ENCODE measurements at places on chromosomes 5 and 9. TPM values are rescaled to one million over a fixed set of nuclear protein-coding genes. Genes with fewer than 3 reads are reported as not detected.

- DNase-seq: no peak
Measured at GRCh38 chr5:81147886-81148571, 85.1 kb upstream of the CKMT2 start.

GRCh38 chr5:10248378-10249260 lies 1.1 kb downstream of the ATPSCKMT start:
- no peak for DNase-seq

GRCh38 chr5:141799507-141800167 lies 78.6 kb downstream of the PCDH1 start:
- no peak for DNase-seq

DNA sequence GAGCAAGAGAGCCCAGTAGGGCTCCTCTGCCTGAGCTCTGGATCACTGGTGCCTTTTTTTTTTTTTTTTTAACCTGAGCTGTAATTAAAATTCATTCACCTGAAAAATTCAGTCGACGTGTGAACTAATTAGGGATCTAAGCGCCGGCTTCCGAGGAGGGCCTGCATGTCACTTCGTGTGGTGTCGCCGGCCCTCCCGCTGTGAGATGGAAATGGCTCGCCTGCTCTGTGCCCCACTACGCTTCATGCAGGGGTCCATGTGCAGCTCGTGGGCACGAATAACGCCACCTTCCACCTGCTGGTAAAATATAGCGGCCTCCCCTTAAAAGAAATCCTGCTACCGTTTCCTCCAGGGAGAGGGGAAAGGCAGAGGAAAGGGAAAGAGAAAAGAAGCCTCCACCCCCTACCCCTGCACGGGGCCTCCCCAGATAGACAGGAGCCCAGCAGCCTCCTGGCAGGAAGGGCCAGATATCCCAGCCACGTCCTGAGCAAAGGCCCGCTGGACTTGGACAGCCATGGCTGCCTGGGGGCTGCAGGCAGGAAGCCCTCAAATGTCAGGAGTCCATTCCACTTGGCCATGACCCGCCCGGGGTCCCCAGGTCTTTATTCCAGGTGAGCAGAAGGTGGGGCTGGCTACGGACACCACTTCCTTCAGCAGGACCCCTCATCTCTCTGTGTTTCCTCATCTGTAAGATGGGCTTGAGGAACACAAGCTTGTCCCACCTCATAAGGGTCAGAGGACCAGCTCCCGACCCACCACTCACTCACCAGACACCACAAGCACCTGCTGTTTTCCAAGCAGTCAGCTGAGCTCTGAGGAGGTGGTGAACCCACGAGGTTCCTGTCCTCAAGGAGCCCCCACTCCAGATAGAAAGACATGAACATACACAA lies 38.2 kb upstream of the ZNF354A start:
- no peak for DNase-seq

The EPB41L4B gene
- total RNA-seq: 1.5 TPM

- DNase-seq: no peak
Measured at GRCh38 chr9:121868626-121869025, 217.2 kb downstream of the DAB2IP start.

- DNase-seq: no peak
Measured at GRCh38 chr5:178213003-178213461, 8.7 kb downstream of the HNRNPAB start.

All from activated T-helper 2 cell treated with anti-CD3 and anti-CD28 coated beads, Interferon-gamma antibody, Interleukin-2, Interleukin-4, amounts not matched to agents 10 μg/mL and 5 μg/mL and 100 μg/mL, durations not matched to agents 14 hours and 24 hours and 36 hours (primary cell).